ENCODE measurements at places on chromosomes 2 and 18. TPM values are rescaled to one million over a fixed set of nuclear protein-coding genes. Genes with fewer than 3 reads are reported as not detected.
A peak's percentile ranks its signal among the peaks of the same experiment; 100 is the strongest.

DNA sequence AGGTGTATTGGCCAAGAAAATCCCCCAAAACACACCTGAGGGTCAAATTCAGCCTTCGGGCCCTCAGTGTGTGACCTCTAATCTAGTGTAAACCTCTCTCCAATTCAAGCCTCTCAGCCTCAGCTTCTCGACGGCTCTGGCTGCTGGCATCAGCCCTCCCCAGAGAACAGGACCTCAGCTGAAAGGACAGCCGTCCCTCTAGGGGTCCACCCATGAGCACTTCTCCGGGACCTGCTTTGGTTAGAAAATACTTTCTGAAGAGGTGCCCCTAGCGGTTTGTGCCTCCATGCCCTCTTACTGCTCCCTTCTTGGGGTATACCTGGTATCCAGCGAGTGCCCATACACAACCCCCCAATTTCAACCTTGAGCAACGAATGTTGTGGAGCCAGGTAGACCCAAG, 48.8 kb downstream of the INHBB start:
- DNase-seq = no peak

GRCh38 chr18:79954791-79955190, 3.3 kb upstream of the SLC66A2 start:
- no peak for DNase-seq

DNA sequence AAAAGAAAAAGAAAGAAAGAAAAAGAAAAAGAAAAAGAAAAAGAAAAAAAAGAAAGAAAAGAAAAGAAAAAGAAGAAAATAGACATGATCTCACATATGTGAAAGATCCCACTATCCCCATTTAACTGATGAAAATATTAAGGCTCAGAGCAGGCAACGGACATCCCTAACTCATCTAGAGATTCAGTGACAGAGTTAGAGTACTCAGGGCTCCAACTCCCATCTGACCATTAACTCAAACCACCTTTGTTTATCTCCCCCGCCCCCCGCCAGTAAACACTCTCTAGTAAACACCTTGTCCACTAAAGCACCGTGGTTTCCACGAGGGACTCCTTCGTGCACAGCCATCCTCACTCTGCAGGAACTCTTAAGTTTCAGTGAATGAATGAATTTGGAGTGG, 142.9 kb downstream of the TGIF1 start:
- DNase-seq = no peak

GRCh38 chr18:2654928-2655177, 673 bp upstream of the SMCHD1 start:
- DNase-seq = no peak

GRCh38 chr2:195709901-195710806, 53.1 kb downstream of the SLC39A10 start:
- peak; percentile 47 for DNase-seq

DNA sequence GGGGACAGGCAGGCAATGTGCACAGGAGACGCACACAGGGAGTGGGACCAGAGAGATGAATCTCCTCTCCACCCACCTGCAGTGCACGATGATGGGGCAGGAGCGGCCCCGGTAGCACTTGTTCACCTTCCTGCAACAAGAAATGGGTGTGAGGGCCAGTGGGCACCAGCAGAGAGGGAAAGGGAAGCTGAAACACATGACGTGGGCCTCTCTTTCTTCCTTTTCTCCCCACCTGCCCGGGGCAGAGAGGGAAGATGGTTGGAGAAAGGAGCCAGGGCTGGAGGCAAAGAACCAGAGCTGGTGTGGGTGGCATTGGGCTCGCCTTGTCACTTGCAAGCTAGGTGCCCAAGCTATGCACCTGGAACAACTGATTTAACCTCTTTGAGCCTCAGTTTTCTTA, 12.2 kb downstream of the DNAJB2 start:
- DNase-seq = no peak

DNA sequence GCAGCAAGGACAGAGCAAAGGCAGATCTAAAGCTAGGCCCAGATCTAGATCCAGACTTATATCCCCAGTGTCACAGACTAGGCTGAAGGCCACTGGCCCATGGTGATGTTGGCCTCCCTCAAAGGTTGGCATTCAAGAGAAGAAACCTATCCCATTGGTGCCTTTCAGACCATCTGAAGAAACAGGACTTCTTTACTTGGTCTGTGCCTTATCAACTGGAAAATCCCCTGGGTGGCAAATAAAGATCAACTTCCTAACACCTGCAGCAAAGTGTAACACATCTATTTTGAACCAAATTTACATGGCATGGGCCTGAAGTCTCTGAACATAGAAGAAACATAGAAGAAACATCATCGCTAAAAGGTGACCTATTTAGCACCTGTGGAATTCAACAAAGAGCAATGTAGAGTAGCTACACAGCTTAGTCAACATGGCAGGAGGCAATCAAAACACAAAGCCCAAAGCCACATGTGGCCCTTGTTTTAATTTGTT, 35.8 kb downstream of the METTL4 start:
- no peak for DNase-seq

GRCh38 chr2:110819711-110820110, 87.3 kb downstream of the ACOXL start:
- no peak for DNase-seq

DNA sequence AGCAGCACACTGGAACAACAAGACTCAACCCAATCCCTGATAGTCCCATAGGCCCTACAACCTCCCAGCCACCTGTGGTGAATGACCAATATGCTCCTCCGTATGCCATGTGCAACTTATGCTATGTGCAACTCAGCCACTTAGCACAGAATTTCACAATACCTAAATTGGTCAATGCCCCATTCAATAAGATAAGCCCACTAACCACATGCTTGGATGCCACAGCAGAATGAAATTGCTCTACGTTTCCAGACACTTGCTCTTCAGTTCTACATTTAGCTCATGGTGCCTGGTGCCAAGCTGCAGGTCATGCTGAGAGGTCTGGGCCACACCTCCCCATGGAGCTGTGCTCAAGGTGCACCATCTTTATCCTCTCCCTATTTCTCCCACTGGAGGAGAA, 159.8 kb downstream of the EN1 start:
- no peak for DNase-seq

- DNase-seq = no peak
Measured at GRCh38 chr2:8149985-8150539, 531.8 kb upstream of the ID2 start.

Gene SPDYA
- total RNA-seq = not detected

Gene MYO7B
- 0.48 TPM for total RNA-seq

Gene TCF23
- total RNA-seq = not detected

Gene PPP4R1
- 70.2 TPM for total RNA-seq

Gene SRD5A2
- total RNA-seq = not detected

All from H4 (cell line).